ENCODE measurements at places on chromosomes 6 and 20.

- no peak for DNase-seq
These were observed 435.4 kb upstream of the SOX4 start for GRCh38 chr6:21158149-21158548.

- DNase-seq: no peak
These were observed 99.0 kb downstream of the CLIC5 start for GRCh38 chr6:45916692-45917091.

GRCh38 chr6:91864911-91865310, 1278.0 kb upstream of the MAP3K7 start:
- no peak for DNase-seq

- DNase-seq: no peak
These were observed 552.3 kb upstream of the CITED2 start for GRCh38 chr6:139926711-139927110.

DNA sequence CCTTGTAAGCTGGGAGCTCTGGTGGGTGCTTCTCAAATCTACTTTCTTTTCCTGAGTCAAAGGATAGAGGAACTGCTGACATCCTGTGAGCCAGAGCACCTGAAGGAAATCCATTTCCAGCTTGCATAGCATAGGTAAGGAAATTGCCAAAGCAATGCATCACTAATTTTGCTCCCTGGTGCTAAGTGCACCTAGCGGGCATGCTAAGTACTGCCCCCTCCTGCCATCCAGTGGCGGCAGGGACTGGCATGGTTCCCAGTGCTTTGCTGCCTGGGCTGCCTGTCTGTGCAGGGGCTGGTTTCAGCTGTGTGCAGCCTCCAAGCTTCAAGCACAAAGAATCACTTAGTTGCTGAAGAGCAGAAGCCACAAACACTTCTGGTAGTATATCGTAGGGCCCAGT, 63.9 kb downstream of the FARS2 start:
- no peak for DNase-seq

- no peak for DNase-seq
These were observed 25.8 kb upstream of the PLCG1 start for GRCh38 chr20:41111578-41111951.

GRCh38 chr6:87312860-87313259, 9.5 kb upstream of the SMIM8 start:
- DNase-seq: no peak

GRCh38 chr6:2942914-2943563, 28.3 kb downstream of the SERPINB6 start:
- DNase-seq: no peak

GRCh38 chr20:58463256-58463655, 51.9 kb downstream of the APCDD1L start:
- DNase-seq: no peak

GRCh38 chr6:139416146-139416545, 41.7 kb upstream of the CITED2 start:
- DNase-seq: no peak

GRCh38 chr20:4060064-4060795, 44.9 kb upstream of the RNF24 start:
- no peak for DNase-seq

DNA sequence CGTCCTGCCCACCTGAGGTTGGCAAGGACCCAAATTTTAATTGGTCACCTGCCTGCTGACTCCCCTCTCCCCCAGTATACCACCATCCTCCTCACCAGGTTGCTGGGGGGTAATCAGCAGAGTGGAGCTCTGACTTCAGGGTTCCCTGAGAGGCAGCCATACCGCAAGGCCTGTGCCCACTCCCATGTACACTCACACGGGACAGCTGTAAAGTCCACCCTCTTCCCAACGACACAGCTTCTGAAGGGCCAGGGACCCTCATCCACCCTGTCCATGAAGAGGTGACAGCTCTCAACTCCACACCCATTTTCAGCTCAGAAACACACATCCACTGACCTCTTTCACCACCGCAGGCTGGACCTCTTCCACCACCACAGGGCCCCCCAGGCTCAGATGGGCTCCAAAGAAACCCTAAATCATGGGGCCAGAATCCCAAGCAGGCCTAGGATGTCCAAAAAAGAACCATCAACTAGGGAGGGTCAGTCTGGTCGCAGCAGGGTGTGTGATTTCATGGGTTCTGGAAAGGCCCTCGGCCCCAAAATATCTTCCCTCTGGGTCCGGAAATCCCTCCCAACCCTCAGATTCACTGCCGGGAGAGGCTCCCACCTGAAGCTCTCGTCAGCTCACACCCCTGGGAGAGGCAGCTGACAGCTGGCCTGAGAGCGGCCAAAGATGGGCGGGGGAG, 30.0 kb downstream of the TFEB start:
- no peak for DNase-seq

DNA sequence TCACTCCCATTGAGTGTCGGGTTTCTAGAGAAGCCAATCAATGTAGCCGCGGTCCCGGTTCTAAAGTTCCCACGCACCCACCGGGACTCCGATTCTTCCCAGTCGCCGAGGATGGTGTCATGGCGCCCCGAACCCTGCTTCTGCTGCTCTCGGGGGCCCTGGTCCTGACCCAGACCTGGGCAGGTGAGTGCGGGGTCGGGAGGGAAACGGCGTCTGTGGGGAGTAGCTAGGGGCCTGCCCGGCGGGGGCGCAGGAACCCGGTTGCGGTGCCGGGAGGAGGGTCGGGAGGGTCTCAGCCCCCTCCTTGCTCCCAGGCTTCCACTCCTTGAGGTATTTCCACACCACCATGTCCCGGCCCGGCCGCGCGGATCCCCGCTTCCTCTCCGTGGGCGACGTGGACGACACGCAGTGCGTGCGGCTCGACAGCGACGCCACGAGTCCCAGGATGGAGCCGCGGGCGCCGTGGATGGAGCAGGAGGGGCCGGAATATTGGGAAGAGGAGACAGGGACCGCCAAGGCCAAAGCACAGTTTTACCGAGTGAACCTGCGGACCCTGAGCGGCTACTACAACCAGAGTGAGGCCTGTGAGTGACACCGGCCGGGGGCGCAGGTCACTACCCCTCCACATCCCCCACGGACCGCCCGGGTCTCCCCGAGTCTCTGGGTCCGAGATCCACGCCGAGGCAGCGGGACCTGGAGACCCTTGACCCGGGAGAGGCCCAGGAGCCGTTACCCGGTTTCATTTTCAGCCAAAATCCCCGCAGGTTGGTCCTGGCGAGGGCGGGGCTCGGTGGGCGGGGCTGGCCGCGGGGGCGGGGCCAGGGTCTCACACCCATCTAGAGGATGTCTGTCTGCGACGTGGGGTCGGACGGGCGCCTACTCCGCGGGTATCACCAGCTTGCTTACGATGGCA, 35.2 kb upstream of the HLA-G start:
- no peak for DNase-seq

DNA sequence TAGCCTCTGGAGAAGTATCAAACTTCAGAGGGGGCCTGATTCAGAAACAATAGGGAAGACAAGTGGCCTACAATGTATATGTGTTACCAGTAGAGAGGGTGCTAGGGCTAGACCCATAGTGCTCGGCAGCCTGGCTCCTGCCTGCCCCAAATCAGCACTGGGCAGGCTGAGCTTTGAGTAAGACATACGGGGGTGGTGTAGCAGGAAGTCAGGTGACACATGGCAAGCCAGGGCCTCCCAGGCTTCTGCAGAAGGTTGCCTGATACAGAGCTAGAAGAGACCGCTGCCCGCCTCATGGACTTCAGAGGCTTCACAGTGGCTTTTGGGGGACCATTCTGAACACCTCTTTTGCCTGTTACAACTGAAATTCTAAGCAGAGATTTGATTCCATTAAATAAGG, 43.4 kb downstream of the RALY start:
- no peak for DNase-seq

DNA sequence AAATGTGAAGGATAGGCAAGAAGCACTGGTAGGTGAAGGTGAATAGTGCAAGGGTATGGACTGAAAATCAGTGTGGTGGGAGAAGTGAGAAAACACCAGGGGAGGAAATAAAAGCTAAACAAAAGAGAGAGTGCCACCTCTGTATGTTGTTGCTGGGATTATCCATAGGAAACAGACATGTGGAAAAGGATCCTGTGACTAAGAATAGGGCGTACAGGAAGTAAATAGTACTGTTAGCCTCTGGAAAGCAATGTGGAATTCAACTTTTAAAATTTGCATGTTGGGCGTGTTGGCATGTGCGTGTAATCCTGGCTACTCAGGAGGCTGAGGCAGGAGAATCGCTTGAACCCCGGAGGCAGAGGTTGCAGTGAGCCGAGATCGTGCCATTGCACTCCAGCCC, 661.7 kb downstream of the KIF16B start:
- DNase-seq: no peak

DNA sequence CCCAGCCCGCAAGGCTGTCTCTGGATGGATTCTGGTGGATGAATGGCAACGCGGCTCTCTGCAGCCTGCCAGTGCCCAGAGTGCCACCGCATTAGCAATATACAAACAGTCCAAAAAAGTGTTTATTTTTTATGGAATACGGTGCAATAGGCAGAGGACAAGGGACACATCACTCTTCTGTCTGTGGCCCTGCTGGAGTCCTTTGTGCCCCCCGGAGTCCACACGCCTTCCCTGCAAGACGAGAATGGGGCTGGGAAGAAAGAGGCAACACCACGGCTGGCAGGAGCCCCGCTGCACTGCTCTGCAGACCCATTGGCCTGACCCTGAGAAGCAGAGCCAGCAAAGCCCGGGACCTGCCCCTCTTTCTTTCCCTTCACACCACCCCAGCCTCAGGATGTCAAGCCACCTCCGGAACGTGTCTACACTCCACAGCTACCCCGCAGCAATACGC, 196.3 kb downstream of the SYNDIG1 start:
- DNase-seq: no peak

- no peak for DNase-seq
These were observed 4.5 kb downstream of the PMEPA1 start for GRCh38 chr20:57705127-57705899.

DNA sequence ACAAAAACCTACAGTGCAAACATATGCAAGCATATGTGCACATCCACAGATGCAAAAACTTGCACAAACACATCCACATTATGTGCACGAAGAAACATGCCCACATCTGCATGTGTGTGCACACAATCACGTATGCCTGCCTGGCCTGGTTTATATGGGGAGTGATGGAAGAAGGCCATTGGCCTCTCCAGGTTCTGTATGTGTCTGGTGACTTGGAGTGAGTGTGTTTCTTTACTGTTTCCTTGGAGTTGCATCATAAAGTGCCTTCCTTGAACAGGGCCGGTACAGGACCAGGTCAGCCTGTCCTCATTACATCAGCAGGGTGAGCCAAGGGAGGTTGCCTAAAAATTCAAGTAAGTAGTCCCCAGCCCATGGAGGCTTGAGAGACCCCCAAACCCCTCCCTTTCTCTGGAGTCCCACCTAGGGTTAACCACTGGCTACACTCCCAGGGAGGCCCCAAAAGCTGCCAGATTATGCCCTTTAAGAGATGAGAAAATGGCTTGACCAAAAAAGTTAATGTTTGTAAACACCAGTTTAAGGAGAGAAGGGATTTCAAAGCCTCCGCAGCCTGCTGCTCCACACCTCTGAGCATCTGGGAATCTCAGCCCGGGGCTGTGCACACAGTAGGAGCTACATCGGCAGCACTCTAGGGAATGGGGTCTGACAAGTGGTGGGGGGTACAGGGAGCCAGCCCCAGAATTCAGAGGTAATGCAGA, 140.8 kb downstream of the VEGFA start:
- no peak for DNase-seq

GRCh38 chr6:39558591-39559190, 166.5 kb downstream of the KIF6 start:
- no peak for DNase-seq

DNA sequence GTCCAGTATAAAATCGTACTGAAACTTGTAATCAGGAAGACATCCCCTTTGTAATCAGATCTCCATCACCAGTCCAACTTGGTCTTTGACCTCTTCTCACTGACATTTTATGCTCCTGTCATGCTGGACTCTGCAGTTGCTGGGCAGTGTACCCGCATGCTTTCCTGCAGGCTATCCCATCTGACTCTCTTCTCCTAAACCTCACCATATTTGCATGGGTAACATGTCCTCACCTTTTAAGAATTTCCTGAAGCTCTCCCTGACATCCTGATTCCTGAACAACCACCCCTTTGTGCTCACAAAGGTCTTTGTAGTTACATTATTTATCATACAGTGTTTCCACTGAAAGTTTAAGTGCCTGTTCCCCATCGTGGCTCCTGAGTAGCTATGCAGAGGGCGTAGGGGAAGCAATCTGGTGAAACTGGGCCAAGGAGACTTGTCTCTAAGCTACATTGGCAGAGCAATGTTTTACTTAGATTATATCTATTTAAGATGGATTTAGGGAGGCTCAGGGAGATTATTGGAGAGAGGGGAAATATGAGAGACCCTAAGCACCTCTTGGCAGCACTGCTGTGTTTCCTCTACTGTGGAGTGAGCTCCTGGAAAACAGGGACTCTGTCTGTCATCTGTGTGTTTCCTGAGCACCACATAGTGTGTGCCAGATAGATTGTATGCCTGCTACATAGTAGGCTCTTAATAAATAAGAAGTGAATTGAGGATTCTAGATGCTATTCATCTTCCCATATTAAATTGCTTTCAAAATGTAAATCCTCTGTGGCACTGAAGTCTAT, 124.0 kb downstream of the LAMA2 start:
- DNase-seq: no peak

DNA sequence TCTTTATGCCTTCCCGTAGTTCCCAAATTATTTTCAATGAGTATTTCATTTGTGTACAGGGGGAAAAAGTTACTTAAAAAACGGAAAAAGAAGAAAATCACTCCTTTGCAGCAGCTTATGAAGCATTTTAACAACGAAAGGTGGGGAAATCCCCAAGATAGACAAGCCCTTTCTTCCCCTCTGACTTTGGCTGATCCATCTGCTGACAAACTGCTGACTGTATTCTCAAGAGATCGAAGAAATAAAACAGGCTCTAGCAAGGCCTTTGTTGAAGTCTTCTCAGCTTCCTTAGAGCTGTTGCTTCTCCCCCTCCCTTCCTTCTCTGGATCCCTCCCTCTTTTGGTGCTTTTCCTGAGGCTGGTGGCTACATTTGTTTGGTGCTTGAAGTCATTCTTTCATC, 325.2 kb downstream of the NRN1 start:
- DNase-seq: no peak

- no peak for DNase-seq
These were observed 17.2 kb upstream of the ADGRF1 start for GRCh38 chr6:47059216-47059885.

- DNase-seq: no peak
These were observed 85.1 kb downstream of the EDN3 start for GRCh38 chr20:59385480-59385879.

DNA sequence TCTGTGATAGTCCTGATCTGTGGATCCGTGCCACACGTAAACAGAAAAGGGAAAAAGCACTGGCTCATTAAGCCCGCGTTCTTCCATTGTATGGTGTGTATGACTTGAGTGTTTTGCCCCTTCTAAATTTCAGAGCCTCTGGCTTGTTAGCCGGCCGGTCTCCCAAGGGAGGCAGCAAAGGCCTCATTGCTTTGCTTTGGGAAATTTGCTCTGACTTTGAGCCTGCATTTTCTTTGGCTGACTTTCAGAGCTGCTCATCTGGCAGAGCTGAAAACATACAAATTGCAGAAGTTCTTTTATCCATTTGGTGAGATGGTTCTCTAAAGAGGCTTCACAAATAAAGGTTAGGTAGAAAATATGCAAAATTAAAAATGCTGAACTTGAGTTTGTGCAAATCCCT, 123.0 kb downstream of the UTRN start:
- no peak for DNase-seq

Measured in NCI-H1436 treated with DMSO at 0.1 percent for 48 hours (cell line).